Activated B cell treated with CpG ODN at 0.5 μM for 24 hours (primary cell): ENCODE measurements at places on chromosomes 6 and 20. TPM values are rescaled to one million over a fixed set of nuclear protein-coding genes. Genes with fewer than 3 reads are reported as not detected.

Gene CPNE5
- 57.8 and 59.1 TPM in 2 replicates for total RNA-seq

Gene WASF1
- 5.1 and 6.2 TPM in 2 replicates for total RNA-seq

Gene COX4I2
- total RNA-seq = not detected in 2 replicates

Gene TSHZ2
- total RNA-seq = 1.5 and 1.7 TPM in 2 replicates

- DNase-seq = no peak
Observed at GRCh38 chr6:159443417-159443920, 249.6 kb downstream of the SOD2 start.

- DNase-seq = no peak
Observed at GRCh38 chr6:85556992-85557668, 36.5 kb downstream of the SNX14 start.

- no peak for DNase-seq
Observed at GRCh38 chr6:166169549-166170421, 2.1 kb upstream of the TBXT start.
